ENCODE measurements at places on chromosomes 16 and 17.

DNA sequence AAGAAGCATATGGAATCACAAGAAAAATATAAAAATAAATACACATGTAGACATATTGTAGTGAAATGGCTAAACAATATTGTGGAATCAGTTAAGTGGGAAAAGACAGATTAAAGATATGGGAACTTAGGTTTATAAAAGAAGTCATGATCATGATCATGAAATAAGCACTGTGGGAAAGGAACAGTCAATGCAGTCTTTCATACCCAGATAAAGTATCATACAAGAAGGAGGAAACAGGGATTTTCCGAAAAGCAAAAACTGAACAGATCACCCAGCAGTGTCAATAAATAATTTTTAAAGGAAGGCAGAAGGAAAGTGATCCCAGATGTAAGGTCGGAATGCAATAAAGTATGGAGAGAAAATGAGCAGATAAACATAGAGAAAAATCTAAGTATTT, 71.6 kb downstream of the NETO2 start:
- no peak overlapping the region for H3K4me3 ChIP-seq
- no peaks in the 10 kb centered on the region for H3K36me3 ChIP-seq
- H3K27me3 ChIP-seq: peaks cover 6% of the 10 kb centered on the region

- H3K27me3 ChIP-seq: peaks cover 87% of the 10 kb centered on the region
- no peak overlapping the region for H3K27ac ChIP-seq
- no peak for DNase-seq
- H3K36me3 ChIP-seq: no peaks in the 10 kb centered on the region
These were observed 3.0 kb downstream of the MT2A start for GRCh38 chr16:56611281-56611833.

DNA sequence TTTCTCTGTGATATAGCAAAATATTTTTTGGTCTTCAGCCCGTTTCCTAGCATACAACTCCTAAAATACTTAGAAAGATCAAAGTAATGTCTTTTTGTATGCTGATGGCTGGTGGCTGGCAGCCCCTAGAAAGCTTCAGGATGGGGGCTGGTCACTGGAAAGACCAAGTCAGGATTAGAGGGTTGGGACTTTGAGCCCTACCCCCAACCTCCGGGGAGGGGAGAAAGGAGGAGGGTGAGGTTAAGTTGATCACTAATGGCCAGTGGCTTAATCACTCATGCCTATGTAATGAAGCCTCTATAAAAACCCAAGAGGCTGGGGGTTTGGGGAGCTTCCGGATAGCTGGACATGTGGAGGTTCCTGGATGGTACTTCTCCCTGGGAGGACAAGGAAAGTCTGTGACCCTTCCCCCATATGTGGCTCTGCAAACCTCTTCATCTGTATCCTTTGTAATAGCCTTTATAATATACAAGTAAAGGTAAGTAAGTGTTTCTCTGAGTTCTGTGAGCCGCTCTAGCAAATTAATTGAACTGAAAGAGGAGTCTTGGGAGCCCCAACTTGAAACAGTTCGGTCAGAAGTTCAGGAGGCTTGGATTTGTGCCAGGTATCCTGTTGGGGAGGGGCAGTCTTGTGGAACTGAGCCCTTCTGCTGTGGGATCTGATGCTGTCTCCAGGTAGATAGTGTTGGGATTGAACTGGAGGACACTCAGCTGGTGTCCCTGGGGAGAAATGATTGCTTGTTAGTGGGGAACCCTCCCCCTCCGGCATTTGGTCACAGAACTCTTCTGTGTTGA, 3.5 kb downstream of the SLC7A6 start:
- no peak for DNase-seq
- peaks cover 18% of the 10 kb centered on the region for H3K27me3 ChIP-seq
- H3K36me3 ChIP-seq: no peaks in the 10 kb centered on the region

GRCh38 chr17:40319651-40320540, 10.9 kb downstream of the RARA start:
- peak overlapping the region; percentile 86 for H3K4me3 ChIP-seq
- no peaks in the 10 kb centered on the region for H3K27me3 ChIP-seq
- H3K27ac ChIP-seq: no peak overlapping the region
- DNase-seq: no peak

DNA sequence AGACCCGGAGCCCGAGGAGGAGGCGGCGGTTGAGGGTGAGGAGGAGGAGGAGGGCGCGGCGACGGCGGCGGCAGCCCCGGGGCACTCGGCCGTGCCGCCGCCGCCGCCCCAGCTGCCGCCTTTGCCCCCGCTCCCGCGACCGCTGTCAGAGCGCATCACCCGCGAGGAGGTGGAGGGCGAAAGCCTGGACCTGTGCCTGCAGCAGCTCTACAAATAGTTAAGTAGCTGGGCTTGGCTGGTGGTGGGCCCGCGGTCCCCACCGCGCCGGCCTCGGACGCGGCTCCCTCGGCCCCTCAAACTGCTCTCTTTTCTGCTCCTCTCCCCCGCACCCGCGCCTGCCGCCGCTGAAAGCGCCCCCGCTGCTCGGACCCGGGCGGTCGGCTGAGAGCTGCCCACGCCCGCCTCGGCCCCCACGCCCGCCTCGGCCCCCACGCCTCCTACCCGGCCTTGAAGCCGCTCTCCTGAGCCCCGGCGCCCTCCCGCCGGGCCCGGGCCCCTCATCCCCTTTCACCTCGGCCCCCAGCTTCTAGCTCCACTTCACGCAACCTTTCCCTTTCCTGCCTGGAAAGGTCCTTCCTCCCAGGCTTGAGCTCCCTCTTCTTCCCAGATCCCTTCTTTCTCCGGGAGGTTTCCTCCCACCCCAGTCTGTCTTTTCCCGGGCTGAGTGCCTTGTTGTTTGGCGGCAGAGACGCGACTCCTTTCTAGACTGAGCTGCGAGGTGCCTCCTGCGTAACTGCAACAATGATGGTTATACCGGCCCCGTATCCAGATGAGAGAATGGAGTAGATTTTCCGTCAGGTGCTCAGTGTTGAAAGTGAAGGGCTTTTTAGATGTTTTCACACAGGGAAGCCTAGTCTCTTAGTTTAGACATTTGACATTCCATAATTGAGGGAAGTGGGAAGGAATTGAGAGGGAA, 850 bp downstream of the PPM1E start:
- no peaks in the 10 kb centered on the region for H3K36me3 ChIP-seq
- peaks cover 5% of the 10 kb centered on the region for H3K4me1 ChIP-seq
- peak overlapping the region; percentile 89 for H3K4me3 ChIP-seq

Measured in progenitor cell of endocrine pancreas (in vitro differentiated cells).